ENCODE measurements at places on chromosomes 7 and 10. TPM values are rescaled to one million over a fixed set of nuclear protein-coding genes. Genes with fewer than 3 reads are reported as not detected.
A peak's percentile ranks its signal among the peaks of the same experiment; 100 is the strongest.

- no peaks in the 10 kb centered on the region for H3K36me3 ChIP-seq
- DNase-seq = peak; percentile 68
Observed at GRCh38 chr10:84214612-84215235, 10.6 kb downstream of the LRIT2 start.

DNA sequence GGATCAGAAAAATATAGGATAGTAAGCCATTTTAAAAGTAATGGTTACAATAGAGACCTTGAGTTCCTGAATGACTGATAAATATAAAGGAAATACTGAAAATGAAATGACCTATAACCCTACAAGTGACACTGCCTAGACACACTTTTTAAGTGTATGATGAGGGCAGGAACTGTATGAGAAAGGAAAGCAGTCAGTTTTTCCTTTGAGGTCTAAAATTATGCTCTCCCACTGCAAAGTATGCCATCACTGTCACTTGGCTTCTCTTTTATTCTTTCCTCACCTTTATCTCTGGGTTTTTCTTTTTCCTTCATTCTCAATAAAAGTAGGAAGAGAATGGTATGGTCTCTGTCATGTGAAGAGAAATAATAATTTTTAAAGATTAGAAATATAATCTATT lies 13.5 kb downstream of the REEP3 start:
- no peak for DNase-seq
- no peak overlapping the region for H3K27ac ChIP-seq
- H3K4me1 ChIP-seq = peaks cover 5% of the 10 kb centered on the region
- H3K27me3 ChIP-seq = no peaks in the 10 kb centered on the region
- no peak overlapping the region for H3K4me3 ChIP-seq

DNA sequence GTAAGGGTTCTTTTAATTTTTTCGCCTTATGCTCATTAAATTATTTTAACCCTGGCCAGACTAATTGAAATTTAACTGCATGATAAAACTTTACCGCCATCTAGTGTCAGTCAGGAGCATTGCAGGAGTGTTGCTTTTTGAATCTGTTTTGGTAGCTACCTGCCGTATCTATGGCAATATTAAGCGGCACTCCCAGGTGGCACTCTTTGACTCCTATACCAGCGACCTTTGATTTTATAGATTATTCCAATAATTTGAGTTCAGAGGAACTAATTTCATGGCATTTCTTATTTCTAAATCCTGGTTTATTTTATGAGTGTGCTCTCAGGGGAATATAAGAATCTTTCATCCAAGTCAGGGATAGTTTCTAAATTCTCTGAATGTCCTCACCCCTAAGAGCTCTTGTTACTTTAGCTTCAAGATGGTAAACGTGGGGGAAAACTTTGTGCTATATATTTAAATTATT lies 198.9 kb downstream of the REEP3 start:
- DNase-seq = peak; percentile 57
- no peak overlapping the region for H3K27ac ChIP-seq
- no peaks in the 10 kb centered on the region for H3K36me3 ChIP-seq
- H3K27me3 ChIP-seq = peaks cover 10% of the 10 kb centered on the region
- H3K4me1 ChIP-seq = peaks cover 7% of the 10 kb centered on the region

- no peaks in the 10 kb centered on the region for H3K27me3 ChIP-seq
- H3K4me3 ChIP-seq = peak within 1 kb of the TSS; percentile 82
- peak within 1 kb of the TSS; percentile 97 for H3K27ac ChIP-seq
- peak; percentile 66 for DNase-seq
Observed at GRCh38 chr10:3784510-3785250, at the start of gene KLF6. KLF6 (minus strand) TSS chr10:3785209; CDS start chr10:3785014, 195 bp downstream.

- H3K36me3 ChIP-seq = no peaks in the 10 kb centered on the region
- DNase-seq = peak; percentile 42
- H3K27me3 ChIP-seq = peaks cover 6% of the 10 kb centered on the region
- peaks cover 22% of the 10 kb centered on the region for H3K4me1 ChIP-seq
- H3K27ac ChIP-seq = no peak overlapping the region
Observed at GRCh38 chr10:29737074-29737593, 102.4 kb upstream of the SVIL start.

- peaks cover 2% of the 10 kb centered on the region for H3K27me3 ChIP-seq
- H3K36me3 ChIP-seq = no peaks in the 10 kb centered on the region
Observed at GRCh38 chr10:30742471-30742870, 112.9 kb upstream of the LYZL2 start.

- peaks cover 91% of the 10 kb centered on the region for H3K4me1 ChIP-seq
- peak overlapping the region; percentile 81 for H3K4me3 ChIP-seq
- H3K27me3 ChIP-seq = no peaks in the 10 kb centered on the region
- no peak for DNase-seq
Observed at GRCh38 chr10:6047847-6048246, 14.3 kb downstream of the IL2RA start.

GRCh38 chr7:130273081-130273932 lies 6.6 kb downstream of the CPA2 start:
- peak overlapping the region; percentile 49 for H3K27ac ChIP-seq
- peak; percentile 39 for DNase-seq

GRCh38 chr10:20330246-20330645 lies 514.0 kb downstream of the PLXDC2 start:
- no peaks in the 10 kb centered on the region for H3K36me3 ChIP-seq
- DNase-seq = no peak
- H3K4me3 ChIP-seq = no peak overlapping the region

DNA sequence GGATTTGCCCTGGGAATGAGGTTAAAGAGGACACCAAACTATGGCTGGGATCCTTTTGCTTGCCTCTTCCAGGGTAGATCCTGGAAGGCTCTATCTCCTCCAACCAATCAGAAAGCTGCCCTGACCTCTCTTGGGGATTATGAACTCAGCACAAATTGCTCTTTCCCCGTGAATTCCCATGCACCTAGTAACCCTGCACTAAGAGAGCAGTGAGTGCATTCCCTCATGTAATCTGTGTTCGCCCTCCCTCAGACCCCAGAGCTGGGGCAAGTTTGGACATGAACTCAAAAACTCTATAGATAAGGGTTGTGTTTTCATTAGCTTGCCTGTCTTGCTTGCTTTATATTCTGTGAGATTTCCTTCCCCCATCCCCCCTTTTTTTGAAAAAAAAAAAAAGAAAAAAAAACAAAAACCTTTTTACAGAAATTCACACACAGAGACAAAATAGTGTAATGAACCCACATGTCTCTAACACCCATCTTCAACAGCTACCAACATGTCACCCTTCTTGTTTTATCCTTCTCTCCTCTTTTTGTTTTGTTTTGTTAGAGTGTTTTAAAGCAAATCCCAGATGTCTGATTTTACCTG lies 225.5 kb upstream of the TCF7L2 start:
- no peaks in the 10 kb centered on the region for H3K27me3 ChIP-seq
- H3K27ac ChIP-seq = no peak overlapping the region
- DNase-seq = no peak
- no peak overlapping the region for H3K4me3 ChIP-seq
- H3K36me3 ChIP-seq = no peaks in the 10 kb centered on the region
- H3K4me1 ChIP-seq = no peaks in the 10 kb centered on the region

TDRD1 gene
- total RNA-seq = 0.25 TPM

PAPOLB gene
- not detected for total RNA-seq

GRCh38 chr7:94445696-94446194 lies 51.0 kb downstream of the COL1A2 start:
- DNase-seq = no peak
- no peaks in the 10 kb centered on the region for H3K4me1 ChIP-seq
- no peaks in the 10 kb centered on the region for H3K36me3 ChIP-seq
- peaks cover 8% of the 10 kb centered on the region for H3K27me3 ChIP-seq
- H3K27ac ChIP-seq = no peak overlapping the region
- no peak overlapping the region for H3K4me3 ChIP-seq

- no peaks in the 10 kb centered on the region for H3K36me3 ChIP-seq
- DNase-seq = no peak
- H3K4me1 ChIP-seq = no peaks in the 10 kb centered on the region
- H3K27me3 ChIP-seq = peaks cover 11% of the 10 kb centered on the region
- H3K4me3 ChIP-seq = no peak overlapping the region
- H3K27ac ChIP-seq = no peak overlapping the region
Observed at GRCh38 chr7:101624246-101625001, 4.7 kb downstream of the MYL10 start.

HGF gene
- not detected for total RNA-seq

ETV1 gene
- 0.37 TPM for total RNA-seq

- no peaks in the 10 kb centered on the region for H3K27me3 ChIP-seq
- H3K27ac ChIP-seq = no peak overlapping the region
- DNase-seq = no peak
- H3K4me1 ChIP-seq = peaks cover 41% of the 10 kb centered on the region
Observed at GRCh38 chr10:7302930-7303557, 107.8 kb downstream of the SFMBT2 start.

- DNase-seq = no peak
- no peak overlapping the region for H3K27ac ChIP-seq
- H3K36me3 ChIP-seq = no peaks in the 10 kb centered on the region
Observed at GRCh38 chr10:68301790-68302502, 29.9 kb upstream of the HNRNPH3 start.

- H3K36me3 ChIP-seq = no peaks in the 10 kb centered on the region
- no peak overlapping the region for H3K4me3 ChIP-seq
- peak overlapping the region; percentile 1 for H3K27ac ChIP-seq
- DNase-seq = no peak
Observed at GRCh38 chr7:26090927-26091519, 61.0 kb upstream of the NFE2L3 start.

DNA sequence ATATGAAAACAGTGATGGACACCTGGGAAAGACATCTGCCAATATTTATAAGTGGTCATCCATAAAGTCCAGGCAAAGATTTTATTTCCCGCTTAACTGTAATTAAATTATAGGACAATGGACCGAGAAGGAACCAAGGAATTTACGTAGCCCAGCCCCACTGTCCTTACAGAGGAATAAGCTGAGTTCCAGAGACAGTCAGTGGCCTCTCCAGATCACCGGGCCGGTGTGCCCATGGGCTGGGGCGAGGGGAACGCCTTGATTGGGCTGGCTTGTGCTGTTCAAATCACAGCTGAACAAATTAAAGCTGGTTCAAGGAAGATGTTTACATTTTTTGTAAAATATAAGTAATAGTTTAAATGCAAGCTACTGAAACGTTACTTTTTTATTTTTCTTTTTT lies 40.7 kb downstream of the PFKP start:
- peaks cover 67% of the 10 kb centered on the region for H3K36me3 ChIP-seq
- DNase-seq = no peak
- H3K4me1 ChIP-seq = no peaks in the 10 kb centered on the region

GRCh38 chr10:44023517-44023916 lies 361.4 kb downstream of the CXCL12 start:
- H3K4me1 ChIP-seq = no peaks in the 10 kb centered on the region
- no peak overlapping the region for H3K27ac ChIP-seq
- no peaks in the 10 kb centered on the region for H3K36me3 ChIP-seq
- peaks cover 8% of the 10 kb centered on the region for H3K27me3 ChIP-seq

SLC35G1 gene
- 4.1 TPM for total RNA-seq

DNA sequence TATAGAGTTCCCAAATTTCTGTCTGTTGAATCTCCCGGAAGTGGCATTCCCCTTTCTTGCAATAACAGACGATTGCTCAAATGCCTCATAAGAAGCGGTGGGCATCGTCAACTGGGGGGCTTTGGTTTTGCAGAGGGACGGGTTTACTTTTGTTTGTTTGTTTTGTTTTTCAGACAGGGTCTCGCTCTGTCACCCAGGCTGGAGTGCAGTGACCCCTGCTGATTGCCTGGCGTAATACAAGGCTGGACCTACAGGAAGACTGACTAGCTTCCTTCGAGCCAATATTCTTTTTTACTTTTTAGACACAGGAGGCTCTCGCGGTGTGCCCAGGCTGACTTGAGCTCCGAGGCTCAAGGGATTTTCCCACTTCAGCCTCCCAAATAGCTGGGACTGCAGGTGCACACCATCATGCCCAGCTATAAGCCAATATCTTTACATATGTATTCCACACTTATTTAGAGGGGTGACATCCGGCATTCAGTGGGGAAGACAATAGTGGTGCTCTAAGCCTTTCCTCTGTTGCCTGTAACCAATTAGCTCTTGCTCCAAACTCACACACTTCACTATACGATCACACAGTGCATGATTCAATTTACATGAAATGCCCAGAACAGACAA lies 58.1 kb downstream of the FHIP2A start:
- peak; percentile 70 for DNase-seq
- no peaks in the 10 kb centered on the region for H3K36me3 ChIP-seq
- peaks cover 33% of the 10 kb centered on the region for H3K27me3 ChIP-seq
- no peak overlapping the region for H3K27ac ChIP-seq
- peaks cover 7% of the 10 kb centered on the region for H3K4me1 ChIP-seq

GRCh38 chr7:98571986-98572385 lies 45.1 kb upstream of the NPTX2 start:
- no peak overlapping the region for H3K4me3 ChIP-seq
- no peaks in the 10 kb centered on the region for H3K4me1 ChIP-seq
- DNase-seq = no peak

OPN1SW gene
- not detected for total RNA-seq

GRCh38 chr10:24550680-24551079 lies 173.0 kb downstream of the ARHGAP21 start:
- H3K4me1 ChIP-seq = no peaks in the 10 kb centered on the region
- peaks cover 2% of the 10 kb centered on the region for H3K27me3 ChIP-seq
- H3K4me3 ChIP-seq = no peak overlapping the region
- H3K36me3 ChIP-seq = no peaks in the 10 kb centered on the region
- no peak overlapping the region for H3K27ac ChIP-seq

- no peak overlapping the region for H3K27ac ChIP-seq
- no peaks in the 10 kb centered on the region for H3K4me1 ChIP-seq
- H3K27me3 ChIP-seq = peaks cover 5% of the 10 kb centered on the region
- no peak overlapping the region for H3K4me3 ChIP-seq
Observed at GRCh38 chr7:31171984-31172383, 119.9 kb downstream of the ADCYAP1R1 start.

CYP26C1 gene
- 0.05 TPM for total RNA-seq

GRCh38 chr7:131302446-131302845 lies 25.2 kb upstream of the MKLN1 start:
- peaks cover 6% of the 10 kb centered on the region for H3K36me3 ChIP-seq
- no peak for DNase-seq
- H3K4me1 ChIP-seq = peaks cover 6% of the 10 kb centered on the region
- H3K4me3 ChIP-seq = no peak overlapping the region
- no peak overlapping the region for H3K27ac ChIP-seq

CYP3A4 gene
- not detected for total RNA-seq

DNA sequence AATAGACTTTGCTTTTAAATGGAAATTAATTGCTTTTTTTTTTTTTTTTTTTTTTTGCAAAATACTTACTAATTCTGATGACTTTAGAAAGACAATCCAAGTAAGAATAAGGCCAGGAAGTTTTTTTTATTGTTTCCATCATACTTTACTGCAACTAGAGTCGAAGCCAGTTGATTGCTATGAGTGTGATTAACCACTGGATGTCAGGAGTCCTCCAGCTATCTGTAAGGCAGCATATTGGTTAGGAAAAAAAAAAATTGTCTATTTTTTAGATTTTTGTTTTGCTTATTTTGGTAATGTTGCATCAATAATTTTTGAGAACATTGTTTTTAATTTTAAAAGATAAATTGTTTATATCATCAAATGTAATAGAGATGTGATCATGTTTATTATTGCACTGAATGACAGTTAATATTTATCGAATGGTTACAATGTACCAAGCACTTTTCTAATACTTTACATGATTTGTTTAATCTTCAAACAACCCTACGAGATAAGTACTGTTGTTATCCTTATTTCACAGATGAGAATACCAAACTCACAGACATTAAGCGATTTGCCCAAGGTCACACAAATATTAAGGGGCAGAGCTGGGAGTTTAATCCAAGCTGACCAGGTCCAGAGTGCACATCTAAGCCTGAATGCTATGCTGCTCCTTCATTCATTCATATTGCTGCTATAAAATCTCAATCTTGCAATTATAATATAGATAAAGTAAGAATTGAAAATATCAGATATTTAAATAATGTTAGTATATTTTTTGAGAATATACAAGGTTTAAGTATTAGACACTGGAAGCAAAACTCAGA lies 19.9 kb upstream of the LMOD2 start:
- H3K36me3 ChIP-seq = no peaks in the 10 kb centered on the region
- H3K27me3 ChIP-seq = peaks cover 21% of the 10 kb centered on the region
- no peak overlapping the region for H3K4me3 ChIP-seq
- no peaks in the 10 kb centered on the region for H3K4me1 ChIP-seq
- no peak for DNase-seq

Measured in activated CD4-positive, alpha-beta T cell treated with anti-CD3 and anti-CD28 coated beads for 36 hours (primary cell).